ENCODE measurements at places on chromosomes 2 and 18.

DNA sequence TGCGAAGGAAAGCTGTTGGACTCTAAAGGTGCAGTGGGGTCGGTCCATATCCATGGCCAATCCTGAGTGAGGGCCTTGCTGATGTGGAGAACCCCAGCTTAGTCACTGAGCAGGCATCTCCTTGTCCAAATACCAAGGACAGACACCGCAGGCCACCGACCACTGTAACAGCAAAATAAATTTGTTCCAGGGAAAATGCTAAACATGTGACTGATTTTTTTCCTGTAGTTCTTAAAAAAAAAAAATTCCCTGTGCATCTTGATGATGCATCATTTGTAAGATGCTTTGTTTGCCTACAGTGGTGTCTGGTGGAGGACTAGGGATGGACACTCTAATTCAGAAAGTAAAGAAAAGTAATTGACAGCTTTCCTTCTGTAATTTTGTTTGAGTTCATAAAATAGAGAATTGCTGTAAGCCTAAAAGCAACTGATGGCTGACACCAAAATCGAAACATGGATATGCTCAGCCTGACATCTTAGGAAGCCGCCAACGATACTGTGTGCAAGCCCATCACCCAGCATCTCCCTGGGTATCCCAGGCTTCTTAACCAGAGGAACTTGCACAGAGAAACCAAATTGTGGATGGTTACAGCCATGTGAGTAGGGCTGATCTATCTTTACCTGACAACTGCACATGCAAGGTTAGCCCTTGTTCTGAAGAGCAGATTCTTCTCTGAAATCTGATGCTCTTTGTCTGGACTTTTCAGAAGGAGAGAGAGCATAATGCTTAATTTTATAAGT, 188.6 kb downstream of the ARL4C start:
- no peak for DNase-seq

DNA sequence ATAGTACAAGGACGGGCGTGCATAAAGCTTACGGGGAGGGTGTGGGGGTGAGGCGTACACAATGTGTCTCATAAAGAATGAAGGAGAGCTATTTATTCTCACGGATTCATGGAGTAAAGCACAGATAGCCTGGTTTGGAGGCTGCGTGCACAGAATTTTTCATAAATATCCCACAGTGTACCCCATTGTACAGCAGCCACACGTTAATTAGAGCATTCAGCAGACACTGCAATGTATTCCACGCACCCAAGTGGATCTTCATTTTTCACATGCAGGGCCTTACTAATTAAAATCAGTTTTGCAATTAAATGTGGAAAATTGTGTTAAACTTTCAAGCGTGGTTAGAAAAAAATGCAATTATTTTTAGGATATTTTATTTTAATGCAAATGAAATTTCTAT, 227.7 kb upstream of the PXDN start:
- no peak for DNase-seq

GRCh38 chr2:150081775-150082481, 405.5 kb downstream of the RND3 start:
- DNase-seq: no peak

DNA sequence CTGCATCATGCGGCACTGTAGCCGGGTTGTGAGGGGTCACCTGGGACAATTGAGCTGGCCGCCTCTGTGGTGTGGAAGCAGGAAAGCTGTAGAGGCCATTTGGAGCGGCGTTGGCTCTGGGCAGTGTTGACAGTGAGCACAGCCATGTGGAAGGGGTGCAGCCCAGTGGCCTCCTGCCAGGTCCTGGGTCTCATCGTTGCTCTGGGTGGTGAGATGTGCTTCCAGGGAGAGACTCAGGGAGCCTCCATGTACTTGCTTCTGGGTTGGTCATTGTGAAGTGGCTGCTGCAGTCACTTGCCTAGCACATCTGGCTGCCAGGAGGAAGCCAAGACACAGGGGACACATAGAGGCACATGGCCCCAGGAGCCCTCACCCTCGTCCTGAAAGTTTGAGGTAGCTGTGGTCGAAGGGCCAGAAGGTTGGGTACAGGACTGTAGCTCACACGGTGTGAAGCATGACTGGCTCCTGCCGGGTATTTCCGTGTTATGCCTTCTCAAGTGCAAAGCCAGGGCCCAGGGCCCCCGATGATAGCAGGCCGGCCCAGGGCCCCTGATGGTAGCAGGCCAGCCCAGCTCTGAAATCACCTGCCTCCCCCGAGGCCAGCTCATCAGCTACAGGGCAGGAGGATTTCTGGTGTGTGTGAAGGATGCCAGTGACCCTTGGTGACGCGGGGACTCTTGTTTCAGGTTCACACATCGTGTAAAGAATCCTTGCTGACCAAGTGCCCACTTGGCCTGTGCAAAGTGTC, 82.6 kb downstream of the DGKD start:
- no peak for DNase-seq

GRCh38 chr2:233901884-233902283, 15.3 kb upstream of the TRPM8 start:
- DNase-seq: no peak

- DNase-seq: no peak
Observed at GRCh38 chr2:15299904-15300520, 261.1 kb downstream of the NBAS start.

DNA sequence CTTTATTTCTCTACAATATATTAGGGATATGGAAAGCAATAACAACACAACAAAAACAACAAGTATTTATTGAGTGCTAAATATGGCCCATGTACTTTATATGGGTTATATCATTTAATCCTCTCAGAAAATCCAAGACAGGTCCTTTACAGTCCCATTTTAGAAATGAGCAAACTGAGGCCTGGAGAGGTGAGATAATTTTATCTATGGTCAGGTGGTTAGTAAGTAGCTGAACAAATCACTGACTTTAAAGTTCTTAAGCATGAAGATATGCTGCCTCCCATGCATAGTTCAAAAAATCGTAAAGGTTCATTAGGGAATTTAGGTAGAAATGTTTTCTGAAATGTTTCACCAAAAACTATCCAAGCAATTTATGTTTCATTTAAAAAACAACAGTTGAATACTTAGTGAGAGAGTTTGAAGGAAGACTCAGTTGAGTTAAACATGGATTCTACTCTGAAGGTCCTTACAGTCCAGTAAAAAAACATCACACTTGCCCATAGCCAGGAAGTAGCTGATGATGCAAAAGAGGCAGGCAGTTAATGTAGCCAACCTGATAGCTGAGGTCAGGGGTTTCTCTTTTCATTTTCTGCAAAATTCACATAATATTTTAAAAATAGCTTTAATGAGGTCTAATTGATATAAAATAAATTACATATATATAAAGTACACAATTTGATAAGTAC, 7.6 kb upstream of the NFE2L2 start:
- no peak for DNase-seq

DNA sequence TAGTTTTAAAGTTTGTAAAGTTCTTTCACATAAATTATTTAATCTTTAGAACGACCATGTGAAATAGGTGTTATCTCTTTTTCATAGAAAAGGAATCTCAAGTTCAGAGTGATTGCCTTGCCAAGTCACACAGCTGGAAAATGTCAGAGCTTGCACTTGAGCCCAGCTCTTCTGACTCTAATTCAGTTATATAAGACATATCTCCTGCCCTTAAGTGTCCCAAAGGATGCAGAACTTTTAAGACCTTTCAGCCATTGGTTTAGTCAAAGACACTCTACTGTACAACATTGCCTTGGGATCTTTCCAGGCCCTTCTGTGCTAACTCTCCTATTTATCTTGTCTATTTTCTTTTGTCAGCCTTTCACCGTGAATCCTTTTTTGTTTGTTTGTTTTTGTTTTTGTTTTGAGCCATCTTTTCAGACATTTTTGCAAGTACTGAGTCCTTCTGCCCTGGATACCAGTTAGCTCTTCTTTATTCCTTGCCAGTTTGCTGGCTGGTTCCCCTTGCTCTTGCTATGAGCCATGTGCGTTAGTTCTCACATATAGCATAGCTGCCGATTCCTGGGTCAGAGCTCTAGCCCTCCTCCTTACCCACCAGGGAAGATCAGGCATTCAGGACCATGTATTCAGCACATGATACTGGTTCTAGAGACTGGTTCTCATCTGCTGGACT, 160.0 kb upstream of the MYO3B start:
- no peak for DNase-seq

DNA sequence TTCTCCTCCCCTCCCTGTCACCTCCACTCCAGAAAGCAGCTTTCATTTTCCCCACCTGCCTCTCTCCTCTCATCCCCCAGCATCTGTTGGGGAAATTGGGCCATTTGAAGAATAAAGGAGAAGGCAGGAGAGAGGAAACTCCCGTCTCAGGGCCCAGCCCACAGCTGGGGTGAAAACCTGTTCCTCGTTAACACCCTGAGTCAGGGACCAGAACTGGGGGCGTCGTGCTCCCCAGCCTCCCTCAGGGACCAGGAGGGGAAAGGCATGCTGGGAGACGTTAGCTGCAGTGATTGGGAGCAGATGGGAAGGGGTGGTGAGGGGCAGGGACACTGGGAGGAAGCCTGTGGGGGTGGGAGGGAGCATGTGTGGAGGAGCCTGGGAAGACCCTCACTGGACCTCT, 251.3 kb downstream of the DYSF start:
- DNase-seq: no peak

Measured in activated CD4-positive, alpha-beta T cell treated with anti-CD3 and anti-CD28 coated beads for 4 hours (primary cell).